ENCODE measurements at places on chromosomes 2 and 18. TPM values are rescaled to one million over a fixed set of nuclear protein-coding genes. Genes with fewer than 3 reads are reported as not detected.

GRCh38 chr2:140657657-140658056 is 1473.2 kb downstream of the LRP1B start:
- no peaks in the 10 kb centered on the region for H3K36me3 ChIP-seq
- no peaks in the 10 kb centered on the region for H3K4me1 ChIP-seq
- no peak overlapping the region for H3K4me3 ChIP-seq
- H3K27me3 ChIP-seq: no peaks in the 10 kb centered on the region

- no peak for DNase-seq
- H3K4me3 ChIP-seq: no peak overlapping the region
- H3K27ac ChIP-seq: no peak overlapping the region
- no peaks in the 10 kb centered on the region for H3K36me3 ChIP-seq
- peaks cover 3% of the 10 kb centered on the region for H3K27me3 ChIP-seq
These were observed 95.9 kb downstream of the AOX1 start for GRCh38 chr2:200681697-200682096.

RAD51AP2 gene
- not detected for total RNA-seq

GNAL gene
- total RNA-seq: 0.04 TPM
